HuH-7.5 (cell line): ENCODE measurements at places on chromosomes 2 and 18.

DNA sequence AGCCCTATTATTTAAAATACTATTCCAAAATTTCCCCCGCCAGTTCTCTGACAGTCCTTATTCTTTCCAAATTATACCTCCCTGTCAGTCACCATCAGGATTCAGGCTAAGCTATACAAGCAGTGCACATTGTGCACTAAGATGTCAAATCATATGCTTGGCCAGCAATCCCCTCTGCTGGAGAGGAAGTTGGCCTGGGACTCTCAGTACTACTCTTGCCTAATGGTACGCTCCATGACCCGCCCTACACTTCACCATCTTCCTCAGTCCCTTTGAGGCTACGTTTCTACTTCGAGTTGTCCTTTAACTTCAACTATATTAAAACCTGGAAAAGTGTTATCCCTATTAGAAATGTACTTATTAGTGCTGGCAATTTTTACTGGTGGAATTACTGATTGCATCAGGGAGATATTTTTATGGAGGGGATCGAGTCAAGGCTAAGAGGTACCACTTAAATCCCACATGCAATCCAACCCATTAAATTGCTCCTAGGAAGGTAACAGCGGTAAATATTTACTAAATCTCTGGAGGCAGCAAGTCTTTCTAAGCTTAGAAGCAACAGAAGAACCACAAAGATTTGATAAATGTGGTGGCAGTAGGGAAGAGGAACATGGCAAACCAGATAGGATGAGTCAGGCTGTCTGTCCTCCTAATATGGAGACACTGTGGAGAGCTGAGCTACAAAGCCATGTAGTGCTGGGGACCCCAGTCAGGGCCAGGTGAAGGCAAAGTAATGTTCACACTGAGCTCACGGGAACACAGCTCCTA is 2.7 kb downstream of the USP40 start:
- DNase-seq, result no peak

GRCh38 chr2:10329880-10330699 is 27.4 kb downstream of the HPCAL1 start:
- peak; percentile 45 for DNase-seq

GRCh38 chr2:168550670-168551069 is 94.6 kb downstream of the CERS6 start:
- DNase-seq, result no peak

DNA sequence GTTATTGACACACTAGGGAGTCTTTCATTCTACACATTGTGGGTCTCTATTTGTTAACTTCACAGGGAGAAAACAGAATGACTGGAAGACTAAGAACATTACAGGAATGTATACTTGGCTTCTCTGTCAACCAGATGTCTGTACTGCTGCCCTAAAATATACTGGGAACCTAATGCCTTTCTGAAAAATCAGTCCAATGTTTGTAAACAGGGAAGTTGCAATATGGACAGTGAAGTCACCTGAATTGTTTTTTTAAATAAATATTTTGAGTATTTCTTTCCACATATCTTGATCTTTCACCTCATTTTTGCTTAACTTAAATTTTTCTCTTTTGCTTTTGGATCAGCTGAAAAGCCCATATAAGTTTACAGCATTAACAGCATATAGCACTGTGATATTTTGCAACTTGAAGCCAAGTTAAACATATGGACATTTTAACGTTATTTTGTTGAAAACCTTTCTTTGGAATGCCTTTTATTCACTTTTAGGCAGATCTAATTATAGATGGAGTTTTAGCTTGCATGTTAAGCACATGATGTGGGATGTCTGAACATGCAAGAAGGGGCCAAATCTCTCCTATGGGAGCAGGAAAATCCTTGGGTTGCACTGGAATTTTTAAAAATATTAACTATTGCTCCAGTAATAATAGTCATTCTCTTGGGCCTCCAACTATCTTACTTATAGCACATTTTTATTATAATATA is 137.7 kb upstream of the TWIST2 start:
- DNase-seq, result no peak

GRCh38 chr2:42812899-42813479 is 20.6 kb upstream of the HAAO start:
- no peak for DNase-seq

GRCh38 chr2:4967206-4967605 is 725.0 kb upstream of the SOX11 start:
- no peak for DNase-seq

GRCh38 chr18:13268158-13269012 is 49.8 kb downstream of the LDLRAD4 start:
- no peak for DNase-seq

DNA sequence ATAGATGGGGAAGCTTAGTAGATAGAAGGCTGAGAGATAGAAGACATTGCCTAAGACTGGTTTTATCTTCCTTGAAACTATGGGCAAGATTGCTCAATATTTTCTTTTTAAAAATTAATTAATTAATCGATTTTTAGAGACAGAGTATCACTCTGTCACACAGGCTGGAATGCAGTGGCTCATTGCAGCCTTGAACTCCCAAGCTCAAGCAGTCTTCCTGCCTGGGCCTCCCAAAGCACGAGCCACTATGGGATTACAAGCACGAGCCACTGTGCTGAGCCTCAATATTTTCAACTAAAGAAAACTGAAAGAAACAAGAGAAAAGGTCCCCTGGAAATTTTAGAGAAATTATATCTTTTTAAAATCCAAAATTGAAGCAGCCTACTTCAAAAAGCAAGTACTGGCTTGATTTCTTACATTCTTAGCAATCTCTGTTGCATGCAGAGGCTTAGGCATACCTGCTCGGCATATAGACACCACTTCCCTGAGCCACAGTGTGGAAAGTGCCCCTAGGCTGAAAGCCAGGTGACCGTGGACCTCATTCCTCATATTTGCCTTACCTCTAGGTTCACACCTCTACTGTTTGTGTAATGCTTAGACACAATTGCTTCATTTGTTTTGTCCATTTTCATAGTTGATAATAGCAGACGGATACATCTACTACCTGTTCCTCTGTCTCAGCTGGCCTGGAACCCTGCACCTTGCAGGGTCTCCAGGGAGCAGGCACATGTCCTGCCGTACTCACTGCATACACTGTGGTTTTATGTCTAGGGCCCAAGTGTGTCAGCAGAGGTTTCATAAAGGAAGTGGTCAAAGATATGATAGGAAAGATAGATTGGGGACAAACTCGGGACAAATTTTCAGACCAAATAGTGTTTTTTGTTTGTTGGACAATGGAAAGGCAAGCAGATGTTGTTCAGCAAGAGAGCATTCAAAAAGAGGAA is 166.5 kb upstream of the ALPP start:
- no peak for DNase-seq

DNA sequence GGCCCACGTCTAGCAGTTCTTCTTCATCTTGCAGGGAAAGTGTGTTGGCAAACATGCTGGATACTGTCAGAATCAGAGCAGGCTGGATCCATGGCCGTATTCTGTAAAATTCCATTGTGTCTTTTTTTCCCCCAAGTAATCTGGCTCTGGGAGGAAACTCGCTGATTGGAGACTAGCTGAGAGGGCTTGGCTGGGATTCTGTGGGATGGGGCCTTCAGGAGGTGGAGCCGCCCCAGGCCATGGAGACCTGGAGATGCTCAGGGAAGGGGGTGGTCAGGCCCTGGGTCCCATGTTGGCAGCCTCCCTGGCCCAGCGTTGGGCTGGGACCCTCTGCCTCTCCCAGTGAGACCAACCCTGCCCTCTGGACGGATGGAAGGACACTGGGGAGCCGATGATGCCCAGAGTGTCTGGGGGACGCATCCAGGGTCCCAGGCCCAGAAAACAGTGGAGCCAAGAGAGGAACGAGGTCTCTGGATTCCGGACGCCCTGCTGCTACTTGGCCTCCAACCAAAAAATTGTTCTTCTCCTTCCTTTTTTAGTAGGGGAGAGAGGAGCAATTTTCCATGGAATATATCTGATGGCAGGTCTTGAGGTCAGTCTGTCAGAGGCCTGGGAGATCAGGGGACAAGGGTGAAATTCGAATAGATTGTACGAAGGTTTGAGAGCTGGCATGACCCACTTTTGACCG is 114.5 kb downstream of the AGAP1 start:
- DNase-seq, result no peak

GRCh38 chr18:33195795-33196194 is 244.7 kb downstream of the CCDC178 start:
- no peak for DNase-seq

GRCh38 chr2:147082850-147083522 is 761.8 kb upstream of the ACVR2A start:
- DNase-seq, result peak; percentile 35

DNA sequence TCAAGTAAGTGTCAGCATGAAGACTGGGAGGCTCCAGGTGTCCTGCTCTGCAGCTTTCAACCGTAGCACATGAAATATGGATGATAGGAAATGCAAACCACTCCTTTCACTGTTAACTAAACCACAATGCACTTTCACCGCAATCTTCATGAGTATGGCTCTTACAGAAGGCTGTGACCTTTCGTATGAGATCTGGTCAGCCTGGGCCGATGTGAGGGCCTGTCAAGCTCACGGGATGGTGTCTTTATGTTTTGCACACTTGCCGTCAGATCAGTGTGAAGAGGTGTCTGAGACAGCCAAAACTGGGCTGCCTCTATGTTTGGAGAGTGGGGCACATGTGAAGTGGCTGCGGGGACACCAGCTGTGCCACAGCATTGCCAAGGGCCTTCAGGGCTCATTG is 62.8 kb upstream of the AFF3 start:
- no peak for DNase-seq

GRCh38 chr2:111128096-111128495 is 7.4 kb downstream of the BCL2L11 start:
- no peak for DNase-seq

GRCh38 chr18:73461780-73462059 is 593.9 kb upstream of the NETO1 start:
- DNase-seq, result no peak

DNA sequence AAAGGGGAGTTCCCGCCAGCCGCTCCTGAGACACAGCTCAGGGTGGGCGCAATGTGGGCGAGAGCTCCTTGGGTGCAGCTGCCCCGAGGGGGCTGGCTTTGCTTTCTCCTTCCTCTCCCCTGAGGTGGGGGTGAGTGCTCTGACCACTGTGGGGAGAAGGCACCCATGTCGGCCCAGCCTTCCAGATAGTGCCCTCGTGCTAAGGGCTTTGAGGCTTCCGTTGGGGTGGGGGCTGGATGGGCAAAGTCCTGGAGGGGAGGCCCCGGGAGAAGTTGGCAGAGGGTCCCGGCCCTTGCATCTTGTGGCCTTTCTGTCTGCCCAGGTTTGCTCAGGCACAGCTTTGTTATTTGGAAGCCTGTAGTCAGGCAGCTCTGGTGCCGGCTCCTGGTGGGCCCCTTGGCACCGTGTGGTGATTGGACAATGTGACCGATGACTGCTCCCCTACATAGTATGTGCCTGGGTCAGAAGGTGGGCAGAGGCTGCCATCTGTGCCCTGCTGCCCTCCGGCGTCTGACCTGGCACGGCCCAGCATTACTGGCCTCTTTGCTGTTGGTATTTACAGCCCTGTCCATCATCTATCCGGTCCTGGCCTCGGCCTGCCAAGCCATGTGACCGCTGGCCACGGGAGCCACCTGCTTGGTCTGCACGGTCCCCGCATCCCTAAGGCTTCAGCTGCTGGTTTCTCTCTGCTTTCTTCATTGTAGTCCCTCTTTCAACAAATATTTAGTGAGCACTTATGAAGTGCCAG is 50.8 kb downstream of the TWIST2 start:
- no peak for DNase-seq

GRCh38 chr2:240141736-240142135 is 1.3 kb upstream of the OTOS start:
- no peak for DNase-seq

GRCh38 chr2:70443078-70443465 is 110.6 kb downstream of the TGFA start:
- no peak for DNase-seq

DNA sequence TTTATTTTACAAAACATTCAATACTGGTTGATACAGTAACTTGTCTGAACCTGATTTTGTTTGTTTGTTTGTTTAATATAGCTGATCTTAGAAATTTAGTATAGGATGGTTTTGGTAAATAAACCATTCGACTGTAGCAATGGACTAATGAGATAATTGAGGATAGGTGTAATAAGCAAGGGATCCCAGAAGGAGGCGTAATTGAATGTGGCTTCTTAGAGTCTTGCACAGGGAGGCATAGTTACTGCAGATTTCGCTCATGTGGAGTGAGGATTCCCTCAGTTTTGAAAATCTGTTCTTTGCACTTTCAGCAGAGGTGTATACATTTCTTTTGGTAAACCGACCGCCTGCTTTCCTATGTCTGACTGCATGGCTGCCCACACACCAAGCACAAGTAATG is 709.6 kb downstream of the SOCS6 start:
- DNase-seq, result no peak

- no peak for DNase-seq
Measured at GRCh38 chr2:227480528-227480927, 8.6 kb downstream of the AGFG1 start.

DNA sequence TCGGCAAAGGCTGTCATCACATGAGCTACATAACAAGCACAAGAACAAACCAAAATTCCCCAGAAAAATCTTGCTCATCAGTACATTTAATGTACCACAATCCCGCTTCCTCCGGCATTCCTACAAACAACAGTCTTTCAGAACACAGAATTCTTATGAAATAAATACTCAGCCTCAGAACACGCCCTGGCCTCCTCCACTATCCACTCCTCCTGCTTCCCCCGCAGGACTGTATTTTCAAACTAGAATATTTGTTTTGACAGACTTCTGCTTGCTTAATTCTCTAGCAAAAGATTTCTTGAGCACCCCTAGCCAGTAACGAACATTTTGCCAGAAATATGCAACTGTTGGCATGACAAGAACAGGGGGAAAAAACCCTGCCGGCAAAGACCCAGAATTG is 131.2 kb downstream of the THADA start:
- no peak for DNase-seq

DNA sequence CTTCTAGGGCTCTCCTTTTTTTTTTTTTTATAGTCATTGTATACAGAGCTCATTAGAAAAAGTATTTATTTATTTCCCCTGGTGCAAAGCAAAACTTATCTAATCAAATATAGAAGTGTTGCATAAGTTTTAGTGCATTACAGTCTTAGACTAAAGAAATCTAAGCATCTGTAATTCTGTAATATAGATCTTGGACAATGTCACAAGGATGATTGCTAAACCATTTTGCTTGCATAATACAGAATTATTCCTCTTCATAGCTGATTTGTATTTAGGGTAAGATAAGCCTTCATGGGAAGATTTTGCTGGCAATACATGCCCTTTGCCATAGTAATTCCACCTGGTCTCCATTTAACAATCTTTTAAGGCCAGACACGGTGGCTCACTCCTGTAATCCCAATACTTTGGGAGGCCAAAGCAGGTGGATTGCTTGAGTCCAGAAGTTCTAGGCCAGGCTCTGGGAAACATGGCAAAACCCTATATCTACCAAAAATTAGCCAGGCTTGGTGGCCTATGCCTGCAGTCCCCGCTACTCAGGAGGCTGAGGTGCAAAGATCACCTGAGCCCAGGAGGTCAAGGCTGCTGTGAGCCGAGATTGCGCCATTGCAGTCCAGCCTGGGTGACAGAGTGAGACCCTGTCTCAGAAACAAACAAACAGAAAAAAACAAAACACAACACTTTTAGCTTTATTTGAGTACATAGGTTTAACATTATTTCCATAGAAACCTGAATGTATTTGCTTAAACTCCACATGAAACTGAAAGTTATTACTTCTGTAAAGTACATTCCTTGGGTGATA is 2.2 kb upstream of the ACADL start:
- no peak for DNase-seq
